CD4-positive, alpha-beta T cell treated with Interleukin-12 subunit alpha and Interleukin-12 subunit beta, for 1 hour (primary cell): ENCODE measurements at places on chromosomes 11 and 22.

DNA sequence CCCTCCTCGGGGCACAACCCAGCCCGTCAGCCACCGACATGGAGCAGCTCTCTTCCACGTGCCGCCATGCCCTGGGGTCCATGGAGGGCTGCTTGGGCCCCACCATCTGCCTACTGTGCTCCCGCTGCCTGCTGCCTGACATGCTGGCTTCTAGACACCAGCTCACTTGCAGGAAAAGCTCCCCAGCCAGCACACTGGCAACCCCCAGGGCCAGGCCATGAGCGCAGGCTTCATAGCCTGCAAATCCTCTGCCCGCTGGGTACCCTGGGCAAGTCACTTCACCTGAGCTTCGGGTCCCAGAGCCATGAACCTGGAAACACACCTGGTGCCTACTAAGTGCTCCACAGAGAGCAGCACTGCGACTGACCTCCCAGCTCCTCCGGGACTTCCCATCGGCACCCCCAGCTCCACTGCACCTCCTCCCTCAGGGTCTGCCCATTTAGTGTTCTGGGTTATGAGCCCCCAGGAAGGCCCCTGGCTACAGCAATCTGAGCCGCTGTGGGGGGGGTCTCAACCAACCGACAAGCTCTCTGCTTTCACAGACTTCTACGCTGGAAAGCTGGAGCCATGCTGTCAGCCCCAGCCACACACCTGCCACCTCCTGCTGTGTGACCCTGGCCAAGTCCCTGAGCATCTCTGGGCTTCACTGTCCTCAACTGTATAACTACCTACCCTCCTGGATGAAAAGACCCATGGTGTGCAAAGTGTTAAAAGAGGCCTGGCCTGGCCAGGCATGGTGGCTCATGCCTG is 139.2 kb downstream of the CRYBB2 start:
- no peak for DNase-seq

- no peak for DNase-seq
Observed at GRCh38 chr11:100778166-100778785, 91.2 kb downstream of the ARHGAP42 start.

DNA sequence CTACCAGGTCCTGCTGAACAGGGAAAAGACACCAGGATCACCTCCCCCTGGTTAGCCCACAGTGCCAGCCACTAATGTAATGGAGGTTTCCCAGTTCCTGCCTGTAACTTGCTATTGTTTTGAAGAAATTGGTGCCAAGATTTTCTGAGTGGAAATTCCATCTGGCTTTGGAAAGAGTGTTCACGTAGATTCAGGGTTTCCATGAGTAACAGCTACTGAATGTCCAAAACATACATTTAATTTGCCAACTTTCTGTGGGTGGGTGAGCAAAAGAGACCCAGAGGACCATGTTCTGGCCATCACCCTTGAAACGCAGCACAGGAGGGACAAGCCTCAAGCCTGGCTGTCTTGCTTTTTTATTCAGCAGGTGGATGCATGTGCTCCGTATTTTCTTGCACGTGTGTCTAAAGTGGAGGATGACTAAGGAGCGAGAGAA is 8.8 kb upstream of the DKK3 start:
- no peak for DNase-seq

DNA sequence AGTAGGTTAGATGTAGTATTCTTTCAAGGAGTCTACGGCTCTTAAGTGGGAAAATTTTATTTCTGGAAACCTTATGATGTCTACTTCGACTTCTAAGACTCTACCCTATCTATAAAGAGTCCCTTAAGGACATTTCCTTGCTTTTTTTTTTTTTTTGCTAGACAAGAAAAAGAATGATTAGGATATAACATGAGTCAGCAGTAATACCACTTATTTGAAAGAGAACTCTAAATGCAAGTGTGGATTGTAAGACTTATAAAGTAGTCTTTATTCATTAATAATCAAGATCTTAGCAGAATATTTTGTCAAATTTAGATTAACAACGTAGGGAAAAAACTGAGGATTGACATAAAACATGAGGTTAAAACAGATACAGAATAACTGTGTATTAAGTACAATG is 71.0 kb downstream of the DKK3 start:
- no peak for DNase-seq

DNA sequence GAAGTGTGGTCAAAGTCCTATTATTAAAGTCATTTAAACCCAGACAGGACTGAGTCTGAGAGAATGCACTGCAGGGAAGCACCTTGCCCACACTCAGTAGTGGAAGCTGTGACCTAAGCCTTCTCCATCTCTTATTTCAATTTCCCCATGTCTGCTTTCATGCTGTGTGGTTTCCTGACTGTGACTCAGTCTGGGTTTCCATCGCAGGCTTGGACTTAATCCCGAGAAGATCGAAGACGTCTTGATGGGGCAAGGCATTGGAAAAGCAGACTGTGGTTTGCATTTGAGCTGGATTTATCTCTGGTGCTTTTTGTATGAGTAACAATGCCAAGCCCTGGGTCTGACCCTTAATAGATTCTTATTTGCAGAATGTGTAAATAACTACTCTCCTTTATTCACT is 238.9 kb downstream of the NTM start:
- no peak for DNase-seq

DNA sequence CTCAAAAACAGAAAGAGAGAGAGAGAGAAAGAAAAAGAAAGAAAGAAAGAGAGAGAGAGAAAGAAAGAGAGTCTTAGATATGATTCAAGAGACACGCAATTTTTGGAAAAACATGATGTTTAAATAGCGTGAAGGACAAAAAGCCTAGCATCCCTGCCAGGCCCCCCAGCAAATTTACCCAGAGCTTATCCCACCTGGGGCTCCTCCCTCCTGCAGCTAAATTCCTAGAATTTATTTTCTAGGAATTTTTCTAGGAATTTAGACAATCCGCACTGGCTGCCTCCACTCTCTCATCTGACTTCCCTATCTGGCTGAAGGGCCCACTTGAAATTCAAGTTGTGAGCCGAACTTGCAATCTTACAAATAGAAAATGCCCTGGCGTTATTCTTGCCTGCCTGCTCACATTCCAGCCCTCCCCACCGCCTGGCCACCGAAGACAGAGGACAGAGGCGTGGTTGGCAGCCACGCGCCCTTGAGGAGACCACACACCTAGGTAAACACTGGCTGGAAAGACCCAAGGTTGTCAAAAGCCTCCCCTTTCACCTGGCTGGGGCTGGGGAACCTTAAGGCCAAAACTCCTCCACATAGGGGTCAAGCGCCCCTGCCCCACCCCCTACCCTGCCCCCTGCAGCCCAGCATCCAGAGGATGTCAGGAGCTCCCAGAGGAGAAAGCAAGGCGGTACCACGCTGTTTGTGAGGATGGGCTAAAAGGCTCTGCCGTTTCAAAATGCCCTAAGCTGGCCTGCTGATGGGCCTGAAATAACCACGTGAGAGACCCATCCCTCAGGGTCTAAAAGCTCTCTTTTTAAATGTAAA is 42.2 kb downstream of the AHNAK start:
- no peak for DNase-seq

DNA sequence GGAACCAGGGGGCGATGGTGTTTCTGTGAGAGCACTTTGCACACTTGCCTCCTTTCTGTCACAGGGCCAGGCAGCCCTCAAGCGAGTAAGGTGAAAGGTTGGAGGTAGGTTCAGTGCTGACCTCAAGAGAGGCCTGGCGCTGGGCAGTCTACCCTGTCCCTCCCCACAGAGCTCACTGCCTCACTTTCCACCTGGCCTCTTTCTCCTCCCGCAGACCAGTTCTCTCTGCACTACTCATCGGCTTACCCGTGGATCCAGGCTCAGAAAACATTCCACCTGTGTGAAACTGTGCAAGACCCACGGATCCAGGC is 16.8 kb downstream of the APOL5 start:
- no peak for DNase-seq

DNA sequence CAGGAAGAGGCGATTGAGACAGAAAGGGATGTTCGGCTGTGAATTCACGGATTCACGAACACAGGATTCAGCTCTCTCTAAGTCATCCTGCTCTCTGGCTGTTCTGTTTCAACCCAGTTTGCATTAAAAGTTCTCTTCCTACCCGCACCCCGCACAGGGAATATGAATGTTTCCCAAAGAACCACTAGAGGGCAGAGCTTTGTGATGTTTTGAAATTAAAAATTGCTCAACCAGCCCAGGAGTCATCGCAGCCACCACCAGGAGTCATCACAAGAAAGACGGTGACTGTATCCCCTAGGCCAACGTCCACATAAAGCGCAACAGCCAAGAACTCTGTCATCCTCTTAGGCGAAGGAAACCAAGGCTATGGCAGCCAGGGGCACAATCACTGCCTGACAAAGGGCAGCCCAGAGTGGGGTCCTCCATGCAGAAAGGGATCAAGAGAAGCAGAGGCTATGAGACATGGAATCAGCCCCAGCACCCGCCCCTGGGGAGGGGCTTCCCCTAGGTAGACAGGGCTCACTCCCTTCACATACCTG is 122.4 kb downstream of the WT1 start:
- peak; percentile 8 for DNase-seq

GRCh38 chr11:20566591-20567434 is 32.6 kb upstream of the SLC6A5 start:
- DNase-seq, result no peak

- no peak for DNase-seq
Observed at GRCh38 chr22:20177217-20177911, 26.5 kb upstream of the CCDC188 start.

- DNase-seq, result no peak
Observed at GRCh38 chr22:29476116-29476515, 3.9 kb upstream of the NEFH start.

GRCh38 chr22:16932577-16932976 is 75.4 kb downstream of the GAB4 start:
- no peak for DNase-seq

DNA sequence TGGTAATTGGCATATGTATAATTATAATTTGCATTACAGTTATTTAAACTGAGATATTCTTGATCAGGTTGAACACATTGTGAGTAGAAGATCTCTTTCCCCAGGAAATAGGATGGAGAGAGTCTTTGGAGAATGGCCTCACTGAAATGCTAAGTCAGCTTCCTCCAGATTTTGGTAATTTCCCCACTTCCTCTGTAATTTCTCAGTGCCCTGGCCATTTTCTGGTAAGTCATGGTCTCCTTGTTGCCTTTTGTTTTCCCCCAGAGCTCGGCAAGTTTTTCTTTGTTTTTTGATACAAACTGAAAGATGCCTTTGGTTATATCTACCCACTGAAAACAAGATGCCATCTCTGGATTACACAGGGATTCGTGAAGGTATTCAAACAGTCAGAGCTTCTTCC is 12.8 kb upstream of the FBXO3 start:
- DNase-seq, result no peak

GRCh38 chr11:33970984-33971466 is 79.1 kb upstream of the LMO2 start:
- DNase-seq, result peak; percentile 6

- DNase-seq, result no peak
Observed at GRCh38 chr22:48204296-48204695, 1441.8 kb downstream of the TBC1D22A start.

DNA sequence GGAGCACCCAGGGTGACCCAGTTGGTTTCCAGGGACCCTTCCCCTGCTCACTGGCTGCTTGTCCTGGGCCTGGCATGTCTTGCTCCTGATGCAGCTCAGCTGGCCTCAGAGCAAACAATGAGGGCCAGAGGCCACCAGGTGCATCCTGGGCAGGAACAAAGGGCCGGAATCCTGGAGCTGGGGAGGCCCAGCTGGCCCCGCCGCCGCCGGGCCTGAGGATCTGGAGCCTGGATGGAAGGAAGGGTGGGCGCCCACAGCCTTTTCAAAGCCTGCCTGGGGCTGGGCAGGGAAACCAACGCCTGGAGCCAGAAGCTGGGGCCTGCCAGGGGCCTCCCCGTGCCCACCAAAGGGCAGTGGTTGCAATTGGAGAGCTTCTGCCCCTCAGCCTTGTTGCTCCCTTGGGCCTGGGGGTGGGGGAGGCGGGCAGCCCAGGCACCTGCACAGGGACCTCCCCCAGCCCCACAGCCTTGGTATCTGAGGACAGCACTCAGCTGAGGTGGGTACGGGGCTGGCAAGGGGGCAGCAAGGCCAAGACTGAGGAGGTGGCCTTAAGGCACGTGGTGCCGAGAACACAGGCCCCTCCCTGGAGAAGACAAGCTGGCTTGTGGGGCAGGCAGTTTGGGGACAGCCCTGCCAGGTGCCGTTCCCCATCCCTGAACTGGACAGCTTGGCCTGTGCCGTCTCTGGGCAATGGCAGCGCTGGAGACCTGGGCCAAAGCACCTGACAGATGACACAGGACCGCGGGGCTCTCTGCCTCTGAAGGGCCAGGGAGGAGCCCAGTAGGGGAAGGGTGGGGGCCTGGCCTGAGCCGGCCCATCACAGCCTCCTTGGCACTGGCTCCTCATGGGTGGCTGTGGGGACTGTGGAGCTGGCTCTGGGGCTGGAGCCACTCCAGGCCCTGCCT is 7.1 kb upstream of the ADORA2A start:
- DNase-seq, result no peak

- no peak for DNase-seq
Observed at GRCh38 chr11:71370020-71370747, 78.0 kb downstream of the DHCR7 start.

DNA sequence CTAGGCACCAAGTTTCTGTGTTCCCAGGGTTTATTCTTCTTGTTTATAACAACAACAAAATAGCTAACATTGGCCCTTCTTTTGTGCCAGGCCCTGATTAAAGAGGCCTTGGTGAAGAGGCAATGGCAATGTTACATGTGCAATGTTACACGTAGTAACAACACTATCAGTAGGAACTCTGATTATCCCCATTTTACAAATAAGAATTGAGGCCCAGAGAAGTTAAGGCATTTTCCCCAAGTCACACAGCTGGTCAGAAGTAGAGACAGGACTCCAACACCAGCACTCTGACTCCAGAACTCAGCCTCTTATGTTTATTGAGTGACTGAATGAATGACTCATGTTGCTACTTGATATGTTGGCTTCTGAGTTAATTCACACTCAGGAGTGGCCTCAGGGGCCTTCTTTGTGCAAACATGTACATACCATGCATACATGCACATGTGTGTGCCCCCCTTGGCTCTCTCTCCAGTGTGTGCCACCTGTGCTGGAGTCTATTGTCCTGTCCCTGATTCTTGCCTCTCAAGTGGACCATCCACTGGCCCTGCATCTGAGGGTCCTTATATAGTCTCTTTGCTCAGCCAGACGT is 98.4 kb downstream of the TP53I11 start:
- no peak for DNase-seq

DNA sequence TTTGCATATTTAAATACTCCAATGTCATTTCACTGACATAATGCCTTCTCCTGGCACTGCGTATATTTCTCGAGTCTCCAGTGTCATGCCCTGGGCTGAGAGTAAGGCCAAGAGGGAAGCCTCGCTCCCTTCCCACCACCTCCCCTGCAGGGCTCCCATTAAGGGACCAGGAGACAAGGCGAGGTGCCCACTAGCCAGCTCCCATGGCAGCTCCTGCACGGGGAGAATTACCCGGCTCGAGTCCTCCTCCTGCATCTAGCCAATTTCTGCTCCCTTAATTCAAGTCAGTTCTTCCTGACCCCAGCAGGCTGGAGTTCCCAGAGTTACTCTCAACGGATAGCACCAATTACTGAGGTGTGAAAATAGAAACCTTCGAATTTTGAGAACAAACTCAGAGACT is 31.9 kb downstream of the OPCML start:
- DNase-seq, result no peak
